ENCODE measurements at places on chromosomes 16 and 17.

DNA sequence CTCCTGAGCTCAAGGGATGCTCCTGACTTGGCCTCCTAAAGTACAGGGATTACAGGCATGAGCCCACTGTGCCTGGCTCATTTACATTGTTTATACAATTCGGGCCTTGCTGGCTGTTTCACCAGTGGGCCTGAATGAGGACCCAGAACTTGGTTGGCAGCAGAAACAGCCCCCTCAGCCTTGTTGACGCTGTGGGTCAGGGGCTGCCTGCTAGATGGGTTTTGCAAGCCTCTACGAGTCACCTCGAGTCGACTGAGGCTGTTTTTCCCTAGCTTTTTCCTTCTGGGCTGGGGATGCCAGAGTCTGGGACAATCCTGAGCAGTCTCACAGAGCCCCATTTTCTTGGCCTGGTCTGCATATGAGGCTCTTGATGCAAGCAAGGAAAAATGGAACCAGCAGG lies 16.1 kb downstream of the PPL start:
- DNase-seq = no peak

DNA sequence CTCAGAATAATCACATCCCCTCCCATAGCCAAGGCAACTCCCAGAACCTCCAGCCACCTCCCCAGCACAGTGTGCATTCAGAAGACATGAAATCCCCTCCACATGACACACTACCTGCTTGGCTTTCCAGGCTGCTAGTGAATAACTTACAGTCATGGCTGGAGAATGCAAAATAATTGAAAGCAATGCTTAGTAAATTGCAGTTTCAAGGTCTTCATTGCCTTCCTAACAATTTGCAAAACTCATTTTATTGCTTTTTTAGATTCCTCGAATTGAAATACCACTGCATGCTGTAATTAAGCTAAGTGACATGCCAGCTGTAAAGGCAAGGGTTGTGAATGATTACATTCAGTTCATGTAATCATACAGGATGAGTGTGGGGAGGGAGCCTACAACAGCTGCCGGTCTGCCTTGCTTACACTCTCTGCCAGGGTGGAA lies 29.0 kb upstream of the HOXB13 start:
- no peak for DNase-seq

DNA sequence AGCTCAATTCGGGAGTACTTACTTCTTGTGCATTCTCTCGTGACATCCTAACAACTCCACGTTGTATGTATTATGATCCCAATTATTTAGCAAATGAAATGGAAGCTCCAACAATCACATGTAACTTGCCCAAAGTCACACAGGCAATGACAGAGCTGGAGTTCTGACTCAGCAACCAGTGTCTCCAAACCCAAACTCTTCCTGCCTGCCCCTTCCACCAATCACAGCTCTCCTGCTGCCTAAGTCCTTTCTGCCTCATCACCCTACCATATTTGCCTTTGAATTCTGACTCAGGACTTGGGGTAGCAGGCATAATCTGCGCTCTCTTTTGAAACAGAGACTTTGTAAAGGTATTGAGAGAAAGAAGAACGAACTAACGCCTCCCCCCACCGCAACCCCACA lies 245.2 kb upstream of the MAF start:
- no peak for DNase-seq

- DNase-seq = peak; percentile 82
These were observed 34.7 kb downstream of the BAHCC1 start for GRCh38 chr17:81429821-81430551.

GRCh38 chr17:964876-965275 lies 14.7 kb downstream of the NXN start:
- DNase-seq = no peak

- DNase-seq = no peak
These were observed 183.6 kb upstream of the TBX2 start for GRCh38 chr17:61216066-61216465.

- no peak for DNase-seq
These were observed 34.1 kb downstream of the CUEDC1 start for GRCh38 chr17:57920916-57921703.

DNA sequence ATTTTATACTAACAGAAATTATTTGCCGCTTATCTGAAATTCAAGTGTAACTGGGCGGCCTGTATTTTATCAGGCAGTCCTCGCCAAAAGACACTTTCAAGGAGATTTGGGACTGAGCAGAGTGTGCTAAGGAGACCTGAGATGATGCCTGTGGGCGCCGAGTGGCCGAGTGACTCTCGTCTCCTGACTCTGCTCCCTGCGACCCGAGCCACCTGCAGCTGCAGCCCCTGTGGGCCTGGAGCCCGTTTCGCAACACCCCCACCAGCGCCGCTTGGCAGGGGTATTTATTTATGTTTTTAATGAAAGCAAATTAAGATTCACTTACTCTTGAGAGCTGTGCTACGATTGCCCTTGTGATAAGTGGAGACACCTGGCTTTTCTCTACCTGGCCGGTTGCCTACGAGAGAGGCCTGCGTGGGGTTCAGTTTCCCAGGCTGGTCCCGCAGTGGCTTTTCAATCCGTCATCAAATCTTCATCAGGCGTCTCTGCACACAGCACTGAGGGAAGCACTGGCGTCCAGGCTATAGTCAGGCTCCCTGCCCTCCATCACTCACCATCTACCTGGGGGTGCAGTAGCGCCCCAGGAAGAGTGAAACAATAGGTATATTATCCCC lies 124.0 kb downstream of the SEC14L1 start:
- no peak for DNase-seq

DNA sequence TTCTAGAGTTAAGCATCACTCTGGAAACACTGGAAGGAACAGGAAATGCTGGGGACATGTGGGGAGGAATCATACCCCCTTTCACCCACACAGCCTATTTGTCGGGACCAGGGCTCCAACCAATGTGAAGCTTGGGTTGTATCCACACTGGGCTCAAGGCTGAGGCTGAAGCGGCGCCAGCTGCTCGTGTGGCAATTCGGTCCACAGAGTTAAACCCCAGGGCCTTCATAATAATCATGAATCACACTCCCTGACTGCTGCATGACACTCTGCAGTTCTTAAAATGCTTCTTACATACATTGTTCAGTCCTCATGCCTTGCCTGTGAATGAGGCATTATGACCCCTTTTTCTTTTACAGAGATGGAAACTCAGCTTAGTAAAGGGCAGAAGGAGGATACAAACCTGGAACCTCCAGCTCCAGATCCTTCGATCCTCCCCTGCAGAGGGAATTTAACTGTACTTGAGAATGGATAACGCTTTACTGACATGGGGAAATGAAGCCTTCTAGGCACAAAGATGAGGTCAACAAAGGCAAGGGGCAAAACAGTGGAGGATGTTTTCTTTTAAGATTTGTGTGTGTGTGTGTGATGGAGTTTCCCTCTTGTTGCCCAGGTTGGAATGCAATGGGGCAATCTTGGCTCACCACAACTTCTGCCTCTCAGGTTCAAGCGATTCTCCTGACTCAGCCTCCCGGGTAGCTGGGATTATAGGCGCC lies 72.7 kb downstream of the SOX9 start:
- no peak for DNase-seq

DNA sequence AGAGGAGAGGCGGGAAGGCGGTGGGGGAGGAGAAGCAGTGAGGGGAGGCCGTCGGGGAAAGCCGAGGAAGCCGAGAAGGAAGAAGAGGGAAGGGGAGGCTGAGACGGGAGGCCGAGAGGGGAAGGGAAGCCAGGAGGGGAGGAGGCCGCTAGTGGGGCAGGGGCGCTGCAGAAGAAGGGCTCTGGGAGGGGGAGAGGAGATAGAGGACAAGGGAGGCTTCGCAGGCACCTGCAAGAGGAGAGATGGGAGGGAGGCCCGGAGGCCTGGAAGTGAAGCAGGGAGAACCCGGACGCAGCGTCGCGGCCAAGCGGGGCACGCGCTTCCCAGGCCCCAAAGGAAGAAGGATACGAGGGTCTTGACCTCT lies 2.3 kb downstream of the C17orf58 start:
- DNase-seq = no peak

- no peak for DNase-seq
These were observed 27.8 kb downstream of the IL4R start for GRCh38 chr16:27341549-27341948.

GRCh38 chr16:70457446-70458166 lies 3.2 kb downstream of the FCSK start:
- no peak for DNase-seq

DNA sequence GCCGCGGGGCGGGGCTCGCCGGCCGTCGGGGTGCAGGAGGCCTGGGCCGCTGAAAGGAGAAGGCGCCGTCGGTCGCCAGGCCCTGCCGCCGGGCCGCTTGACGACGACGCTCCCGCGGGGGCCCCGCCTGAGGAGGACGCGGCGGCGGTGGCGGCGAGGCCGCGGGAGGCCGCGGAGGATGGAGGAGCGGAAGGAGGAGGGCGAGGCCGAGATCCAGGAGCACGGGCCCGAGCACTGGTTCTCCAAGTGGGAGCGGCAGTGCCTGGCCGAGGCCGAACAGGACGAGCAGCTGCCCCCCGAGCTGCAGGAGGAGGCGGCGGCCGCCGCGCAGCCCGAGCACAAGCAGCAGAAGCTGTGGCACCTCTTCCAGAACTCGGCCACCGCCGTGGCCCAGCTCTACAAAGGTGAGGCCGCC lies 430 bp downstream of the HAPSTR1 start:
- no peak for DNase-seq

GRCh38 chr16:924063-924462 lies 46.7 kb downstream of the LMF1 start:
- no peak for DNase-seq

DNA sequence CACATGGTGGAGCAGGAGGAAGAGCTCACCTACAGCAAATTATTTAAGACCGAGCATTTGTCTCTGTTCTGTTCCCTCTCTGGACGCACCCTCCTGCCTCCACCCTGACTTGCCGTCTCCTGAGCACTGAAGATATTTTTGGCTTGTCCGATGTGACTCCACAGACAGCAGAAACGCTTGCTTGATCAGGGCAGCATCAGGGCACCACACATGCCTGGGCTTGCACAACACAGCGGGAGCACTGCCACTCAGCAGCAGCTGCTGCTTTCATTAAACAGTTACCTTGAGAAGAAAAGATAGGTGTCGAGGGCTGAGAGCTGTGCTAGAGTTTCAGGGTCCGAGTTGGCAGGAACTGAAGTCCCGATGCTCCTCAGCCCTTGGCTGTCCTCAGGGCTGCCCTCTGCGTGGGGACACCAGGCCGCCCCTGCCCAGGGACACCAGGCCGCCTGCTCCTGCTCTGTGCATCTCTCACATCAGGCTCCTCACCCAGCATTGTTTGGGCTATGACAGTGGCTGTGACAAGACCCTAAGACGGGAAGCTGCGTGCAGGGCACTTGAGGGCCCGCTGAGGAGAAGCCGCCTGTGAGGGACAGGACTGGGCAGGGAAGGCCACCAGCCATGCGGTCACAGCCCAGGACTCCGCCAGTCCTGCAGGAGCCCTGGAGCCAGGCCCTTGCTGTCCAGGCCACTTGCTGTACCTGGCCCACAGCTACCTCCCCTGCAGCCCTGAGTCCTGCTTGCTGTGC lies 21.3 kb upstream of the CDH15 start:
- DNase-seq = peak; percentile 15

DNA sequence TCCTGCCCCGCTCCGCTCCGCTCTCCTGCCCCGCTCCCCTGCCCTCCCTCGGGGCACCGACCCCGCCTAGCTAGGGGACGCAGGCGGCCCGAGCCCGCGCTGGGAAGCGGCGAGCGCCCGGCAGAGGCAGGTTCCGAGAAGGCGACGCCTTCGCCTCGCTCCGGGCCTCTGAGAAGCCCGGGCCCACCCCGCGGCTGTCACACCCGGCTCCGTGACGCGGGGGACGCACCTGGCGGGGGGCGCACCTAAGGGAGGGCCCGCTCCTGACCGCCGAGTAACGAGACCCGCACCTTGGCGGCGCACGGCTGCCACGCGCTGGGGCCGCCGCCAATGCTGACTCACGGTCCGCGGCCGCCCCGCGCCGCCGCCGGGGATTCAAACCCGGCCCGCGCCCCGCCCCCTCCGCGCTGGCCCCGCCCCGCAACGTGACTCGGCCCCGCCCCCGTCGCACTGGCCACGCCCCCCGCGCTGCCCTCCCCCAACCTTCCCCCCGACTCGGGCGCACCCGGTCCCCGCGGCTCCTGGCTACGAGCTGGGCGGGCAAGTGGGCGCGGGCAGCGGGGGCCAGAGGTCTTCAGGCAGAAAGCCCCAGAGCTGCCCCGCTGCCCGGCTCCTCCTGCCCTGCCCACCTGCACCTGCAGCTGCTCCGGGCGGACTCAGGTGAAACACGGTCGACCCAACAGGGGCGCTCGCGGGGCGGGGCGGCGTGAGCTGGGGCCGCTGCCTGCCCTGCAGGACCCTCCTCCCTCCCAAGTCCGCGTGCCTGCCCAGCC lies 27.8 kb downstream of the GNPTG start:
- DNase-seq = peak; percentile 63

DNA sequence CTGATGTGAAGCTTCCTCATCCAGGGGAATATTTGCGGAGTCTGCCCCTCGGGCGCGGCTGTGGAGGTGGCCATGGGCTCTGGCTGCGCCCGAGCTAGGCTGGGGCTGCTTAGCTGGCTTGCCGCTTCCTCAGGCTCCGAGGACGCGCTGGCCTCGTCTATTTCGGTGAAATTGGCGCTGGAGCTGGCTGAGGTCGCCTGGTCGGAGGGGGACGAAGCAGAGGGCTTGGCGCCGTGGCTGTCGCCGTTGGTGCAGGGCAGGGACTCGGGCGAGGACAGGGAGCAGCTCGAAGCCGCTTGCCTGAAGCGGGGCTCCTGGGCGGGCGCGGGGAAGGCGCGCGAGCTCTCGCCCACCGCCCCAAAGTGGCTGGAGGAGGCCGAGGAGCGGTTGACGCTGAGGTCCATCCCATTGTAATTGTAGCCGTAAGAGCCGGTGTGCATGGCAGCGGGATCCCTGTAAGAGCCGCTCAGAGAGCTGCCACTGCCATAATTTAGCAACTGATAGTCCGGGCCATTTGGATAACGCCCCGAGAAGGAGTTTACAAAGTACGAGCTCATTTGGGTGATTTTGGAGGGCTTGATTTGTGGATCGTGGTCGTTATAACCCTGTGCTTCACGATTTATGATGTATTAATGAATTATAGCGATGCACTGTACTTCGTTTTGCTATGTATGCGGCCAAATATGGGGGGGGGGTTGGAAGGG lies at the start of gene HOXB5:
TSS of gene HOXB5 (minus strand) at position 654 of the 704 bp plus-strand sequence. CDS start at position 557, 97 bp downstream.
- DNase-seq = no peak

- no peak for DNase-seq
These were observed 43.4 kb downstream of the BAHCC1 start for GRCh38 chr17:81438688-81439087.

- no peak for DNase-seq
These were observed 24.8 kb upstream of the CSNK2A2 start for GRCh38 chr16:58222532-58223316.

DNA sequence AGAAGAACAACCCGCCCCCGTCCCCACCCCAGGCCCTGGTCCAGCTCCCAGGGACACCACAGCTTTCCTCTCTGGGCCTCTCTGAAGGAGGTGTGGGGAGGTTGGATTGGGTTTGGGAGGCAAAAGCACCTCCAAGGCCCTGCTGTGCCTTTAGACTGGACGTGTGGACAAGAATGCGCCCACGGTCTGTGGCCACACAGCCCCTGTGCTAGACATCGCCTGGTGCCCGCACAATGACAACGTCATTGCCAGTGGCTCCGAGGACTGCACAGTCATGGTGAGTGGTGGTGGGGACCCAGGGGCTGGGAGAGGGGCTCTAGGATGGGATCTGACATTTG lies 3.0 kb downstream of the CORO1A start:
- no peak for DNase-seq

GRCh38 chr16:21613361-21613760 lies 14.0 kb downstream of the METTL9 start:
- no peak for DNase-seq

- DNase-seq = no peak
These were observed 5.4 kb downstream of the ABR start for GRCh38 chr17:1174263-1174880.

GRCh38 chr17:81328978-81329926 lies 34.1 kb upstream of the SLC38A10 start:
- peak; percentile 86 for DNase-seq

GRCh38 chr17:17494870-17495535 lies 1.2 kb downstream of the RASD1 start:
- DNase-seq = peak; percentile 62

- DNase-seq = no peak
These were observed 75.5 kb downstream of the AATF start for GRCh38 chr17:37024181-37024637.
